ENCODE measurements at places on chromosomes 4 and X.

GRCh38 chr4:154366956-154367355, 124.6 kb downstream of the DCHS2 start:
- no peak for DNase-seq

DNA sequence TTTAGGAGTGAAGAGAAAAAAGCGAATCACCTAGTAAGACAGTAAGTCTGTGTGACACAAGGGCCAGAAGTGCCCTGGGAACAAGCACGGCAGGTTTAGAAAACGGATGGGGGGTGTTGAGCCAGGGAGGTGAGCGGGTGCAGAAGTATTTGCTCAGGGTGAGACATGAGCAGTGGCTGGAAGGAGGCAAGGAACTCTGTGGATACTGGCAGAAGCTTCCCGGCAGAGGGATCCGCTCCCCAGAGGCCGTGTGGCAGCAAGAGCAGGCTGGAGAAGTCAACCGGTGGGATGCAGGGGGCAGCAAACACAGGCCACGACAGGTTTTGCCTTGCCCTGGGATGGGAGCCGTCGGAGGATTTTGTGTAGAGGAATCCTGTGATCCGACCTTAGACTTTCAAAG, 2.3 kb upstream of the UVSSA start:
- no peak for DNase-seq

DNA sequence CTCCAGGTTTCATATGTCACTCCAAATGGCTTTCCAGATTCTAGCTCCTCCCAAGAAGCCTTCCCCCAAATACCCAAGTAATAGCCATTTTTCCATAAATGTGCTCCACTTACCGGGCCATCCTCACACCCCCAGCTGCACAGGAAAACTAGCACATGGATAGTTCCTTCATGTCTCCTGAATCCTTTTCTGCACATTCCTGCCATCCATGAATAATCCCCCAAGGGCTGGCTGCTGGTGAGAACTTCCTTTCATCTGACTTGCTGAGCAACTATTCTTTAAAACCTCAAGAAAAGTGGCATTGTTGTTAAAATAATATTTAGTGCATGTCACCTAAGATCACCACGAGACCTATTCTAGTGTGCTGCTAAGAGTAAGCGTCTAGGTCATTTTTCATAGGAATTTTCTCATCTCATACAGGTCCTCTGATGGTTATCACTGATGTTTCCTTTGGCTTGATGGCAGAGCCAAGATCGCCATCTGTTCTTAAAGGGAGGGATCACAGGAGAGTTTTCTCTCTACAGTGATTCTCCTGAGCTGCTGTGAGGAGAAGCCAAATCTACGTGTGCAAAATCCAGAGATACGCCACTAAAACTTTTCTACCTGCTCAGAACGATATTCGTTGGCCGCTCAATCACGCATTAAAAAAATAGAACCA, 71.3 kb downstream of the MAP3K15 start:
- DNase-seq = no peak

DNA sequence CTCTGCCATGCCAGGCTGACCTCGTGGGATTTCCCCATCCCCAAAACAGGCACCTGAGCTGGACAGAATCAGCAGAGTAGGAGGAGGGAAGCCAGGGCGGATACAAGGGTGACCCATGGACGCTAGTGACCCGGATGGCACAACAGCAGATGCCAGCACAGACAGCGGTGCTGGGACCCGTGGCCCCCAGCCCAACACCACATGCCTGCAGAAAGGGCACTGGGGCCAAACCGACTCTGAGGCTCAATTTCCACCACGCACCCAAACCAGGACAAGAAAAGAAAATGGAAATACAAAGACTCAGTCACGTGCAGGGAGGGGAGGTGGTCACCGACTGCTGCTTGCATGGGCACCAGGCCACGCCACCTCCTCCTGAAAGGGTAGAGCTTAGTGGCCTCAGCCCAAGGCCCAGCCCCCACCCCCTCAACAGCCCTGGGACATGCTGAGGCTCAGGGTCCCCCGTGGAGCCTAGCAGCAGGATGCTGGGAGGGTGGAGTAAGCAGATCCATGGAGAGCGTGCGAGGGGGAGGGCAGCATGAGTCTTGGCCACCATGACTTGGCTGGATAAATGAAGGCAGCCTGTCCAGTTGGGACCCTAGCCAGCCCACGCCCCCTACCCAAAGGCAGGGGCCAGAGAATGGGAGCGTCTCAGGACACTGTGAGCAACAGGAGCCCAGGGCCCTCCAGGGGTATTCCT, 47.7 kb downstream of the C4orf50 start:
- no peak for DNase-seq

DNA sequence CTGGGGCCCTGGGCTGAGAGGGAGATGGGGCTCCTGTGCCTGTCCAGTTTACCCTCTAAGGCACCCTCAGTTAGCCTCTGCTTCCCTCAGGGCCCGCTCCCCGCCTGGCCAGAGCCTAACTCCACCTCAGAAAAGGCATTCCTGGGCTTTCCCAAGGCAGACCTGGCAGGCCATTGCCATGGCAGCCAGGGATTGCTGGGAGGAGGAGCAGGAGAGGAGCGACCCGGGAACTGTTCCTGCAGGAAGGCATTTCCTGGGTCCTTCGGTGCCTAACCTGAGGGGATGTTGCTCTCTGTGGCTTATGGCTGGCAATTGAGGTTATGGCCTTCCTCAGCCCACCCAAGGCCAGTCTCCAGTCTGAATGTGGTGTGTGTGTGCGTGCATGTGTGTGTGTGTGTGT, 131.3 kb downstream of the PJA1 start:
- no peak for DNase-seq

DNA sequence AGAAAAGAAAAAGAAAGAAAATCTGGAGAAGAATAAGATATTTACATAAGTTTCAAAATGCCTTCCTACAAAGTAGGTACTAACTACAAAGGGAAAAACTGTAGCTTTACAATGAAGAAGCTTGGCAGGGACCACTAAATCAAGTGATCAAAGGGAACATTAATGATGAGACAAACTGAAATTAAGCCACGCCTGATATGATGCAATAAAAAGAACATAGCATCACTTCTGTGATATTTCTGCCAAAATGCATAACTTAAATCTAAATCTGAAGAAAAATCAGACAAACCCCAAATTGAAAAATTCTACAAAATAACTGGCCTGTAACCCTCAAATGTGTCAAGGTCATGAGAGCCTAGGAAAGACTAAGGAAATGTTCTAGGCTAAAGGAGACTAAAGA, 8.9 kb upstream of the DCLK2 start:
- DNase-seq = no peak

All from NCI-H1436 treated with DMSO at 0.1 percent for 48 hours (cell line).